Stimulated activated CD4-positive, alpha-beta T cell treated with anti-CD3 and anti-CD28 coated beads, Interleukin-1b, Interleukin-23, amount 100 ng/mL, for 1 hour (primary cell): ENCODE measurements at places on chromosomes 4 and X.

- DNase-seq: no peak
Measured at GRCh38 chr4:125365731-125366130, 51.0 kb downstream of the FAT4 start.

GRCh38 chr4:102535398-102536082 lies 34.4 kb downstream of the NFKB1 start:
- DNase-seq: no peak

- DNase-seq: no peak
Measured at GRCh38 chr4:74968456-74969164, 35.7 kb downstream of the PARM1 start.

DNA sequence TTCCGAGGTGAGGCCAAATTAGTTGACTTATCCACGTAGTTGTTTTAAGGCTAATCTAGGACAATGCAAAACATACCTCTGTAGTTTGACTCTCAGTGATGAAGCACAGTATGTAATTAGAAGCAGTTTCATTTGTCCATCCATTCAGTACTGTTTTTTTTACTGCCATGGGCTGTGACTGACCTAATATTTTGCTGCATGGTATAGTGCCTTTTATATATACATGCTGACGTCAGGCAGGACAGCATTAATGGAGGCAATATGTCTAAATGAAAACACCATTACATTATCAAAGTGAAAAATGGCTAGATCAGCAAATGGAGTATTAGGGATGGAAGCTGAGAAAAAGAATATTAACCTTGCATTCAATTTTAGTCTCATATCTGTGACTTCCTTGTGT lies 66.9 kb downstream of the MFAP3L start:
- DNase-seq: no peak

DNA sequence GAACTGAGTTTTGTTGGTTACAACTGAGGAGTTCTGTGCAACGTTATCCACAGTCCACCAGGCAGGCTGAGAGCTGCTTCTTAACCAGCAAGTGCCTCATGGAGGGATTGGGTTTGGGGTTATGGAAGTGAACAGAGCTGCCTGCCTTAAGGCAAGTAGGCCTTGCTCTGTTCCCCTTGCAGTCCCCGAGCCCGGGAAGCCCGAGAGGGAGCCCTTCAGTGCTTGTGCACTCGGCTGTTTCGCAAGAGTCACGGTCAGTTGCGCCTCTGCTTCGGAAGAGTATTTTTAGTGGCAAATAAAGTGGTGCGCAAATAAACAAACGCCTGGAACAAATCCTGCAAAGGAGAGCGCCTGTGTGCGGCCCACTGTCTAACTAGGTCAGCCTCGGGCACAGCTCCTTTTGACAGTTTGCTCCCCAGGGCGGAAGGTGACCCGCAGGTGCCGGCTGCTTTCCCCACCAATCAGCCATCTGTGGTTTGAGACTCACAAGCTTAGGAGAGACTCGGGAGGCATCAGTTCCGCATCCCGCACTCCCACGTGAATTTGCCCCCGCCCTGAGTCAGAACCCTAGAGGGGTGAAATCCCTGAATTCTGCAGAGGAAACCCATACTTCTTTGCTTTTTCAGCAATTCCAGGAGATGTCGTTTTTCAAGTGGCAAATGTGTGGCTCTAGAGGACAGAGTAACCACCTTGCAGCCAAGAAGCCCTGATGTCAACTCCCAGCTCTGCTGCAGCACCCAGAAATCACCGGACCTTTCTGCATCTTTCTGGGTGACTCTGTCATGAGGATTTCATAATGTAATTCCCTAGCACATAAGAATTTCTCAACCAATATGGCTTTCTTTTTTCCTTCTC lies 56.8 kb downstream of the LGI2 start:
- no peak for DNase-seq

GRCh38 chr4:25654971-25655963 lies at the start of gene SLC34A2:
TSS of gene SLC34A2 (plus strand) at chr4:25655851. CDS start at chr4:25662501, 6,650 bp downstream.
- DNase-seq: no peak
